Cerebellum (tissue), 4 donors: ENCODE measurements at places on chromosomes 4 and X. TPM values are rescaled to one million over a fixed set of nuclear protein-coding genes. Genes with fewer than 3 reads are reported as not detected.

DNA sequence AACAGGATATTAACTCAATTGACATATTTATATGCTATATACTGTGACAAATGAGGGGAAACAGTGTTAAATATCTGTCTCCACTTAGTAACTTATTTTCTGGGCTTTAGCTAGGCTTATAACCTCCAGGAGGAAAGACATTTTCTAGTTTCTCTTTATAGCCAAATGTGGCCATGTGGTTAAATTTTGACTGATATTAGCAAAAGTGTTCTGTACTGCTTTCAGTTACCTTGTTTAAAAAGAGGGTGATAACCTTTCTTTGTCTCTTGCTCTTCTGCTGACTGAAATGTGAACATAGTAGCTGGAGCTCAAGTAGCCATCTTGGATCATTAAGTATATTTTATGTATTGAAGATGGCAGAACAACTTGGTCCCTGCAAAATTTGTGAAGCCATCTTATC lies 253.7 kb downstream of the PDHA2 start:
- DNase-seq, result no peak

DNA sequence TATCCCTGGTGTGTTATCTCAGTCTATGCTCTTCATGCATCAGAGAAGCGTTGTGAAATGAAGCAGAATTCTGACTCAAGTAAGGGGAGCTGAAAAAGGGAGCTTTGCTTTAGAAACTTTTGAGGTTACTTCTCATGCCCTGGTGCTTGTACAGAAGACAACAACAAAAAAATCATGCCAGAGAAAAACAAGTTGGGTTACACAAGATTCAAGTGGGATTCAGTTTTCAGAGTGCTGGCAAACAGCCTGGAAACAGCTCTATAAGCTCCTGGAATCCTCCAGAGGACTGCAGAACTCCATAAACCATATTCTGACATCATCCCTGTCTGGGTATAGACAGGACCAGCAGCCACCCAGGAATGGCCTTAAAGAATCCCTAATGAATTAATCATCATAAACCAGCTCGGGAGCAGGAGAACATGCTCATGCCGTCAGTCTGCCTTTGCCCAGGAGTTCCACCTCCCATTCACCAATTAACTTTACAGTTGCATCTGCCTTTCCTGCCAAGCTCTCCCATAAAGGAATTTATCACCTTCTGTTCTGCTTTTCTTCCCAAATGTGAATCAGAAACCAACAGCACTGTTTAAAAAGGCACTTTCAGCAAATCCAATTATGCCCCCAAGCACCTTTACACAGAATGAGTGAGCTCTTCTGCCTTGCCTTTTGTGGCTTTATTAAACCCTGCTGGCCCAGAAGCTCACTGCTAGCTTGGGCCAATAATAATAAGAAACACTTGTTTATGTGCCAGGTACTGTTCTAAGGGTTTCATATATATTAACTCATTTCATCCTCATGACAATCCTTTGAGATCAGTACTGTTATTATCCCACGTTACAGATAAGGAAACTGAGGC lies 54.5 kb upstream of the FBXW7 start:
- no peak for DNase-seq

DNA sequence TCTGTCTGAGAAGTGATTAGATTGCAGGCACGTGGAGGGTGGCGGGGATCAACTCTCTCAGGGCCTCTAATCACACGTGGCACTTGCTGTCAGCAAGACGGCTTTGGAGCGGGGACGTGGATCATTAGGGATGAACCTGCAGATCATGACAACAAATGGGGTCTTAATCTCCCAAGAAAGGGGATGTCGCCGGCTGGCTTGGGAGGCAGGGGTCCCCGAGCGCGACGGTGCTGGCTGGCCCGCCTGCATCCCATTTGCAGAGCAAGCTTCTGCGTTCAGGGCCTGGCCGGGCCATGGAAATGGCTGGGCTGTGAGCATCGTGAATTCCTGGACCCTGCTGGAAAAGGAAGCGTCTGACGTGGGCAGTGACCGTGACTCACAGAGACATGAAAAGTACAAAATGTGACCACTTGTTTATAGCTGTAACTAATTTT lies 85.1 kb upstream of the SHOX start:
- DNase-seq, result no peak

- DNase-seq, result no peak
These were observed 17.5 kb upstream of the TBC1D1 start for GRCh38 chr4:37873386-37873785.

- DNase-seq, result peak; percentile 52
These were observed 1.1 kb upstream of the DKK2 start for GRCh38 chr4:107037199-107037584.

Gene NUDT11
- 41.6 TPM for total RNA-seq

Gene PAK3
- total RNA-seq, result 63.2 TPM

Gene BEND2
- not detected for total RNA-seq

Gene ZNF827
- 30.5 TPM for total RNA-seq

Gene ERVMER34-1
- total RNA-seq, result 0.82 TPM

Gene UGT2A1
- total RNA-seq, result not detected

Gene PCDH10
- total RNA-seq, result 29.9 TPM

Gene TBX22
- total RNA-seq, result 0.18 TPM

Gene MAGEA10
- not detected for total RNA-seq

Gene RHOXF2
- not detected for total RNA-seq

Gene TCP11X2
- 2.9 TPM for total RNA-seq
